ENCODE measurements at places on chromosomes 2 and 18.

DNA sequence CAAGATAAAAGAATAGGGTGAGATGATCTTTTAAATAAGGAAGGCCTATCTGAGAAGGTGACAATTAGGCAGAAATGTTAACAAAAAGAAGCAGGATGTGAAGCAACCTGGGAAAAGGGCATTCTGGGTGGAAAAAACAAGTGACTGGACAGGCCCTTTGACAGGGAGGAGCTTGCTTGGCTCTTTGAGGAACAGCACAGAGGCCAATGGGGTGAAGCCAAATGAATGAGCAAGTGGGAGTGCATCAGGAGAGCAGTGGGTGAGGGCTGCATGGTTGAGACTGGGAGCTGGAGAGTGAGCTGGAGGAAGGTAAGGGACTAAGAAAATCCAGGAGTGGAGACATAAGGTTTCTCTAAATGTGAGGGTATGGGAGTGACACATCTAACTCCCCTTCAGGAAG lies 126.9 kb downstream of the TDRD15 start:
- no peak for DNase-seq

- no peak for DNase-seq
These were observed 477.5 kb downstream of the SLC4A3 start for GRCh38 chr2:220104871-220105351.

DNA sequence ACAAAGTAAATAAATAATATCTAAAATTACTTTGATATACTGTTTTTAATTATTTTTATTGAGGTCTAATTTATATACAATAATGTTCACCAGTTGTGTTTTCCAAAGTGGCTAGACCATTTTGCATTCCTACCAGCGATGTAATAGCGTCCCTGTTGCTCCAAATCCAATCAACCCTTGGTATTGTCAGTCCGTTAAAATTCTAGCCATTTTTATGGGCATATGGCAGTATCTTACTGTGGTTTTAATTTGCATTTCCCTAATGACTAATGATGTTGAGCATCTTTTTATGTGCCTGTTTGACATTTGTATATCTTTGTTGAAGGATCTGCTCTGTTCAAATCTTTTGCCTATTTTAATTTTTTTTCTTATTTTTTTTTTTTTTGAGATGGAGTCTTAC lies 185.0 kb downstream of the PRPF40A start:
- no peak for DNase-seq

DNA sequence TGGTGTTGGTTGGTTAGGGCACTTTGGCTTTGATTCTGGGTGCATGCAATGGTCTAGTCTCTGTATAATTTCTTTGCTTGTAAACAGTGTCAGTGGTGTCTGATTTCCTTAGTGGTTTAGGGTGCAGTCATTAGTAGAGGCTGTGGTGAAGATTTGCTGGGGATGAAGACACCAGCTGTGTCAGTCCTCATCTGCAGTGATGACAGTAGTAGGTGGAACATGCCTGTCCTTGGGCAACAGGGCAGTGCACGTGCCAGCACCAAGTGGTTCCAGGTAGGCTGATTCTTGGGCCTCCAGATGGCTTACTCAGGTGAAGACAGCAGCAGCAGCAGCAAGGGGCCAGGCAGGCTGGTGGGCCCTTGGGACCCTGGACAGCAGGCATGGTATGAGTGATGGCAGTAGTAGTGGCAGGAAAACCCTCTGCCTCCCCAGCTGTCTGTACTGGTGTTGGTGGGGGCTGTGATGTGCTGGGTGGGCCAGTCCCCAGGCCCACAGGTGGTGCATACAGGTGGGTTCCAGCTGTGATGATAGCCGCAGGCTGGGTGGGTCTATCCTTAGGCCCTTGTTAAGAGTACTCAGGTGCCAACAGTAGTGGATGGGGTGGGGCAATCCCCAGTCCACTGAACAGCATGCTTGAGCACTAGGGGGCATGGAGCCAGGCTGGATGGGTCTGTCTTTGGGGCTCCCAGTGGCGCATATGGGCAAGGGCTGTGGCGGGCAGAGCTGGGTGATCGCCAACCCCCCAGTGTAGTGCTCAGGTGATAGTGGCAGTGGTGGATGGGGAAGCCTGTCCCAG lies 140.7 kb upstream of the THUMPD2 start:
- peak; percentile 93 for DNase-seq

GRCh38 chr2:15719566-15720313 lies 128.1 kb downstream of the DDX1 start:
- DNase-seq = no peak

- no peak for DNase-seq
These were observed 49.0 kb downstream of the FBLN7 start for GRCh38 chr2:112187046-112187715.

DNA sequence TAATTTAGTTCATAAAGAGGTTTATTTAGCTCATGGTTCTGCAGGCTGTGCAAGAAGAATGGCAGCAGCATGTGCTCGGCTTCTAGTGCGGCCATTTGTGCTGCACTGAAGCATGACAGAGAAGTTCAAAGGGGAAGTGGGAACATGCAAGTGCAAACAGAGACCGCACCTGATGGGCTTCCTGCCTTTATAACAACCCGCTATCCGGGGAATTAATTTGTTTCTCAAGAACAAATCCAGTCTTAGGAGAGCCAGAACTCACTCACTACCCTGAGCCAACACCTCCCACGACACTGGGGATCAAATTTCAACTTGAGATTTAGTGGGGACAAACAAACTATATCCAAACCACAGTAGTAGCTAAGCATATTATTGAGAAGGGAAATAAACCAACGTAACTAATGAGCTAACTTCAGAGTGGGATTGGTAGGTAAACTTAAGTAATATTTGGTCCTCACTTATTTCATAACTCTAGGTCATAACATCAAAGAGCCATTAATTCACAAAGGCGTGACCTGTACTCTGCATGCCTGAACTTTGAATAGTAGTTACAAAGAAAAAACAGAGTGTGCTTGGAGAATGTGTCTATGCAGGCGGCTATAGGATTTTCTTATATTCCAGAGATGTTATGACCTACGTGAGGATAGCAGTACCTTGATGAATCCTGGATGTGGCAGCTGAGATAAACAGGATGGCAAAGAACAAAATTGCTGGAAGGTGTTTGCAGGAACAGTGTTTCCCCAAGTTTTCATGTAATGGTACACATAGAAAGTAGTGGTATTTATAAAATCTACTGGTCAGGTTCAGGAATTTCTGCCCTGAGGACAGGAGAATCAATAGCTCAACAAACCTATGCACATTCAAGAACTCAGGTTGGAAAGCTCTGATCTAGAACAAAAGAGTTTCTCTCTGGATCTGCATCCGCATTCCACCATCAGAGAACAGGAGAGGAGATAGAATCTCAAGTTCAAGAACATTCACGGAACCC lies 845.9 kb upstream of the ID2 start:
- DNase-seq = no peak

DNA sequence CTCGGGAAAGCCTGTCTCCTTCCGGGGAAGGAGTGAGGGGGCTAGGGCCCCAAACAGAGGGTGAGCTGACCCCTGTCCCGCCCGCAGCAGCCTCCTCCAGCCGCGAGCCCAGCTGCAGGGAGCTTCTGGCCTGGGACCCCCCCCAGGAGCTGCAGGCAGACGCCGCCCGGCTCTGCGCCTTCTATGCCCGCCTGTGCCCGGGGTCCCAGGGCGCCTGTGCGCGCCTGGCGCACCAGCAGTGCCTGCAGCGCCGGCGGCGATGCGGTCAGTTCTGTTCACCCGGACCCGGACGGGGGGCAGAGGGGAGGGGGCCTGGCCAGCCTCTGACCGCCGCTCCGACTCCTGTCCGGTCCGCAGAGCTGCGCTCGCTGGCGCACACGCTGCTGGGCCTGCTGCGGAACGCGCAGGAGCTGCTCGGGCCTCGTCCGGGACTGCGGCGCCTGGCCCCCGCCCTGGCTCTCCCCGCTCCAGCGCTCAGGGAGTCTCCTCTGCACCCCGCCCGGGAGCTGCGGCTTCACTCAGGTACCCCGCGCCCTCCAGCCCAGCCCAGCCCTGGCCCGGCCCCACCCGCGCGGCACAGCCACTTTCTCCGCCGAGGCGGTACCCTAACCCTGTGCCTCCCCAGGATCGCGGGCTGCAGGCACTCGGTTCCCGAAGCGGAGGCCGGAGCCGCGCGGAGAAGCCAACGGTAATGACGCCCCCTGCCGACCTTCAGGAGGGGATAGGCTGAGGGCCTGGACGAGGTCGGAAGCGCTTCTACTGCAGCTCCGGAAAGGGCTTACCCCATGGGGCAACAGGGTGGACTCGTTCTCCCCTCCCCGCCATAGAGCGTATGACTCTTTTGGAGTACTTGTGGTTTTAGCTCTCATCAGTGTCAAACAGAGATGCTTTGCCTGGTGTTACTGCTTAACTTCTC lies 2.0 kb upstream of the CHRND start:
- no peak for DNase-seq

- no peak for DNase-seq
These were observed 101.8 kb downstream of the ASAP2 start for GRCh38 chr2:9308186-9308955.

DNA sequence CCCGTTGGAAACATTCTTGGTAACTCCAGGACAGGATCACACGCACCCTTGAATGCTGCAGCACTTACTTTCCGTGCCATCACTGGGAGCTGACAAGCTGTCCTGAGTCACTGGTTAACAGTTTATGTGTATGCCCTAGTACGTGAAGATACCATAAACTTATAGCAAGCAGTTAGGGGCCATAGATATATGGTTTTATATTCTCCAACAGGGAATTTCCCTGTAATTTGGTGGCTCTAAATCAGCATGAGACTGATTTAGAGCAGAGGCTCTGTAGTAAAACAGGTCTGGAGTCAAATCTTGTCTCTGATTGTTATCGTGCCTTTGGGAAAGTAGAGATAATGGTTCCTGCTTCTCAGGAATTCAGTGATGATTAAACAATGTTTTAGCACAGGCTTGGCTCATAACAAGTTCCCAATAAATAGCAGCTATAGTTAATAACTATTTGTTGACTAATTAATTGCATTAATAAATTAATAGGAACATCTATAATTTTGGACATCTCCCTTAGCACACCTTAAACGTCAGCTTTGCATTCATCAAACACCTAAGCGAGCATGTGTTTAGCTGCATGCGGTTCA lies 215.2 kb downstream of the VAPA start:
- DNase-seq = no peak

DNA sequence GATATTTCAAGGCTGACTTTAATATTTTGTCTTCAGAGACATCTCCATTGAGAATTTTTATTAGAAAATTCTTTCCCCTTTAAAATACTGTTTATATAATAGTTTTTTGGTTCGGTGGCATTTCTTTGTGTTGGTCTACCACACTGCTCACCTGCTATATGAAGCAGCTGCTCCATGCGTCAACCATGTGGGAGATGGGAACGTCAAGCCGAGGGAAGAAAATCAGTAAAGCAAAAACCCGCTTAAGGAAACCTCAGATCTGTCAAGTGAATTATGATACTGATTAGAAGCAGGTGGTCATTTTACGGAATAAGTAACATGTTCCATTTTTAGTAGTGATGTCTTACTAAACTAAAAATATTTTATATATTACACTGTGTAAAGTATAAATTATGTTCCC lies 5.6 kb upstream of the TMEM17 start:
- DNase-seq = no peak

GRCh38 chr18:3450012-3450798 lies at the start of gene TGIF1:
TSS of gene TGIF1 (plus strand) at chr18:3450172. CDS start at chr18:3450490, 318 bp downstream.
- peak; percentile 49 for DNase-seq
